ENCODE measurements at places on chromosomes 3 and 15.

GRCh38 chr3:134277066-134277660 lies 26.5 kb upstream of the RYK start:
- no peak for DNase-seq

GRCh38 chr3:24521420-24522145 lies 26.9 kb upstream of the THRB start:
- no peak for DNase-seq

- no peak for DNase-seq
Observed at GRCh38 chr3:50995085-50995824, 320.5 kb downstream of the DOCK3 start.

DNA sequence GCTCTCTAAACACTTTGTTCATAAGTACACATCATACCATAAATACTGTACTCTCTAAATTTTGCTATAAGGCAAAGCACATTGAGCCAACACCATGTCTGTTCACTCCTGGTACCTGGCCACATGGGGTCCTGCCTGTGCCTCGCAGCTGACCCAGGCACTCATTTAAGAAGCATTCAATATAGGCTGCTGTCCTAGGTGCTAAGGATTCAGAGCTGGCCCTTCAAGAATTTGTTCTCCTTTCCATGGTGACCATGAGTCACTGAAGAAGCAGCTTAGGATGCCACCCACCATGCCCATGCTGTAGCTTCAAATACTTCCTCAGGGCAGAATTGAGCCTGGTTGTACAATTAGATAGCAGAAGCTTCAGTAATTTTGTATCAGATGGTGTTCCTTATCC lies 119.2 kb upstream of the ZBED2 start:
- DNase-seq, result no peak

DNA sequence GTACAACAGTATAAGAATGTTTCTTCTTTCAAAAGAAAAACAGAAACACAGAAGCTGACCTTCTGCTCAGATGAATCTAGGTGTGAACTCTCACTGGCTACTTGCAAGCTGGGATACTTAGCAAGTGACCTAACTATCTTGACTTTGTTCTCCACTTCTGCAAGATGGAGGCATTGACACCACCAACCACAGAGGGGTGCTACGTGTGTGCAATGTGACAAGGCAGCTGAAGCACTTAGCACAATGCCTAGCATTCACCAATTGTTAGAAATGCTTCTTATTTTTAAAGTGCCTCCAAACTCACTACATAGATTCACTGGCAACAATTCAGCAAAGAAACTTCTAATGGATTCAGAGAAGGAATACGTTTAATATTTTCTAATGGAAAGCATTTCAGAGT lies 331.4 kb upstream of the WNT5A start:
- DNase-seq, result no peak

GRCh38 chr15:101424984-101425383 lies 64.5 kb downstream of the PCSK6 start:
- DNase-seq, result no peak

DNA sequence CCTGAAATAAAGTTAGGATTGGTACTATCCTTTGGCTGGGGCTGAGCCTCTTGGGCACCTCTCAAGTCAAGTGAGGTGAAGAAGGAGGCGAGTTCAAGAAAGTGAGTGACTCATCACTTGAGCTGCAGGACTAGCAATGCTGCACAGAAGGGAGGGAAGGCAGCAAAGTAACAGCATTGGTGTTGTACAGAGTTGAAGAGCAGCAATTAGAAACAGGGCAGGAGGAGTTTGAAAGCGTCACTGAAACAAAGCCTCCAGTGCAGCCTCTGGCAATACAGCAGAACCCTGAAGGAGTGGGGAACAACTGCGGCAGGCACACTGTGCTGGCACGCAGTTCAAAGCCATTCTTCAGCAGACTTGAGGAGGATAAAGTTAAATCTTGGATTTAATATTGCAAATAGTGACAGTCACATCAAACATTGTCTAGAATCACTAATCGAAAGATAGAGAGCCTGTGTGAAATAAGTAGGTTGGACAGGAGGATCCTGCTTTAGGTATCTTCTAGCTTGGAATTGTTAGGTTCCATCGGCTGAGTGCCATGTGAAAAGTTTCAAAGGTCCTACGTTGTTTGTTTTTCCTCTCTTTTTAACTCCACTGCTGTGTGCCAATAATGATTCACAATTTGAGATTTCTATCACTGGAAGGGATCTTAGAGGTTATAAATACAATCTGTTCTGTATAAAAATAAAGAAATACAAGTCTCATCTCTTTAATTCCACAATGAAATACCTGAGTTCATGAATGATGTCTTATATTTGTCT lies 479.8 kb downstream of the NAALADL2 start:
- DNase-seq, result no peak

DNA sequence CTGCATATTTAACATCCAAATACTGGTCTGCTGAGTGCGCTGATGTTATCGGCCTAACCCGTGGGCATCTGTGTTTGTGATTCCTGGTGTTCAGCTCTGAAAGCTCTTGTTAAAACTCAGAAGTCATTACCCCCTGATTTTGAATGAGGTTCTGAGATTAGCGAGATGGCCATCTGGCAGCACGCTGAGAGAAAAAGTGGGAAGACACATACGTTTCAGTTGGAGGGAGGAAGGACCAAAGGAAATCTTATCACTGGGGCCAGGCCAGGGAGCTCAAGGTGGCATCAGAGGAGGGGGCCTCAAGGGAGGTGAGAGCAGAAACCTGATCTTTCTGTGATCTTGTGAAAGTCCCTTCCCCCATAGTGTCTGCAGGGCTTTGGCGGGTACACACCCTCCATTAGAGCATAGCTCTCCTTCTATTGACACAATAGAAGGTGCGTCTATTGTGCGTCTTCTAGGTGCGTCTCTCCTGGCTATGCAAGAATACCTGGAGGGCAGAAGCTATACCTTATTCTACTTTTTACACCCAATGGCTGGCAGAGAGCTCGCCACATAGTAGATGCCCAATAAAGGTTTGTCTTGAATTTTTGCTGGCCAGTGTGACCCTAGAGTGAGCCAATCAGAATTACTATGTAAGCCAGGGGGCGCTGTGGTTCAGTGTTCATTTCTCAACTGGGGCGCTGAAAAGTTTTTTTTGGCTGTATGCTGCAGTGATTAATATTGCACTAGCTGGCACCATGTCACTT lies 182.4 kb downstream of the SHQ1 start:
- DNase-seq, result no peak

- DNase-seq, result no peak
Observed at GRCh38 chr3:149343951-149344350, 10.5 kb upstream of the TM4SF18 start.

- no peak for DNase-seq
Observed at GRCh38 chr15:36595611-36596010, 16.2 kb downstream of the CDIN1 start.

- no peak for DNase-seq
Observed at GRCh38 chr3:3633761-3634160, 165.5 kb upstream of the LRRN1 start.

DNA sequence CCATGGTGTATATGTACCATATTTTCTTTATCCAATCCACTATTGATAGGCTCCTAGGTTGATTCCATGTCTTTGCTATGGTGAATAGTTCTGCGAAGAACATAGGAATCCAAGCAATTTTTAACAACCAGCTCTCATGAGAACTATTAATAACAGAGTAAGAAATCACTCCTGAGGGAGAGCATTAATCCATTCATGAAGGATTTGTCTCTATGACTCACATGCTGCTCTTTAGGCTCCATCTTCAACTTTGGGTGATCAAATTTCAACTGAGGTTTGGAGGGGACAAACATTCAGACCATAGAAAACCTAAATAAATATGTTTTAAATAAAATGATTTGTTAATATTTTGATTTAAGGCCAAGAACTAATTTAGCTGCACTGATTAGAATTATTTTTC lies 147.4 kb downstream of the NSUN3 start:
- no peak for DNase-seq

DNA sequence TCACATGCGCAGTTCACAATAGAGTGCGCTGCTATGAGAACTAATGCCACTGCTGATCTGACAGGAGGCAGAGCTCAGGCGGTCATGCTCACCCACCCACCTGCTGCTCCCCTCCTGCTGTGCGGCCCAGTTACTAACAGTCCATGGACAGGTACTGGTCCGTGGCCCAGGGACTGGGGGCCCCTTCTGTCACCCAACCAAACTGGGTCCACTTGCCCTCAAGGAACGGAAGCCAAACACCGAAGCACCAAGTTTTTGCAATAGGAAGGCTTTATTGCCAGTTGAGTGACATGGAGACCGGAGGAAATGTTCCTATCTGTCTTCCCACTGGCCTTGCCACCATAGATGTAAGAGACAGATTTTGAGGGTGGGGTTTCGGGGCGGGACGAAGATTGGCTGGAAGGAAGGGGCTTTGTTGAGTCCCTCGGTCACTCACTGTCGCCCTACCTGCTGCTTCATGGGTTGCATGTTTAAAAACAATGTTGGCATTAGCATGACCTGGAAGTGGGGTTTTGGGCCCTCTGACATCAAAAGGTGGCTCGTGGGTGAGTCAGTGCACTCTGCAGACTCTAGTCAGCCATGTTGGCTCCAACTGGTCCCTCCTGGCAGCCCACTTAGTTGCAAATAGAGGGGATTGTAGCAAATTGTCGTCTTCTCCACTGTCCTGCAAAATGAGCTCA lies 141.0 kb downstream of the TJP1 start:
- no peak for DNase-seq

- no peak for DNase-seq
Observed at GRCh38 chr15:63461230-63461985, 43.0 kb upstream of the USP3 start.

- DNase-seq, result no peak
Observed at GRCh38 chr3:126912491-126913195, 70.3 kb upstream of the PLXNA1 start.

- no peak for DNase-seq
Observed at GRCh38 chr3:141074529-141074928, 23.4 kb downstream of the SPSB4 start.

- no peak for DNase-seq
Observed at GRCh38 chr3:63857311-63857710, 6.3 kb downstream of the THOC7 start.

All from stimulated activated CD4-positive, alpha-beta T cell treated with anti-CD3 and anti-CD28 coated beads, TNF-alpha, amount 100 ng/mL, for 1 hour (primary cell).